GF-D8 (cell line): ENCODE measurements at places on chromosomes 6 and 20.

DNA sequence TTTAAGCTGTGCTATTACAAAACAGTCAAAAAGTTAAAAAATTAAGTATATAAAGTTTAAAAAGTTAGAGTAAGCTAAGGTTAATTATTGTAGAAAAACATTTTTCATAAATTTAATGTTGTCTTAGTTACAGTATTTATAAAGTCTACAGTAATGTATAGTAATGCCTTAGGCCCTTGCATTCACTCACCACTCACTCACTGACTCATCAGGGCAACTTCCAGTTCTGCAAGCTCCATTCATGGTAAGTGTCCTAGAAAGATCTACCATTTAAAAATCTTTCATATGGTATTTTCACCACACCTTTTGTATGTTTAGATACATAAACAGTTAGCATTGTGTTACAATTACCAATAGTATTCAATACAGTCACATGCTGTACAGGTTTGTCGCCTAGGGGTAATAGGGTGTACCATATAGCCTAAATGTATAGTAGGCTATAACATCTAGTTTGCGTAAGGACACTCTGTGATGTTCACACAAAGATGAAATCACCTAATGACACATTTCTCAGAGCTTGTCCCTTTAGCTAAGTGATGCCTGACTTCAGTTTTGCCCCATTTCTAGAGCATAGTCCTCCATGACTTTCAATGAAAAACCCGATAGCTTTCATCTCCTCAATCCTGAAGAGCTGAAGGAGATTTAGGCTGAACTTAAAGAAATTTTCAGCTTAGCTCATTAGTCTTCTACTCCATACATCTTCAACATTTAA lies 14.9 kb upstream of the HLA-DRA start:
- no peak for DNase-seq

GRCh38 chr6:56311533-56312448 lies 64.4 kb upstream of the COL21A1 start:
- no peak for DNase-seq

DNA sequence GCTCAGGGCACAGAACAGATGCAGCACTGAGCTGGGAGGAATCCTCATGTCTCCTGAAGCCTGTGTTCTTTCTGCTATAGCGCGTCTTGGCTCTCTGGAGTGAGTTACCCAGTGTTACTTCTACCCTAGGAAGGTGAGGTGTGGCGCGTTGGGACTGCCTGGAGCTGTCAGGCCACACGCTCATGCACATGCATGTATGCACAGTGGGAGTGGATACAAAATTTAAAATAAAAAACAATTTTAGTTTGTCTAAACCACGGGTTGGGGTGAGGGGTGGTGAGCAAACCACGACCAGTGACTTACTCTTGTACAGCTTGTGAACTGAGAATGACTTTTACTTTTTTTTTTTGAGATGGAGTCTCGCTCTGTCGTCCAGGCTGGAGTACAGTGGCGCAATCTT lies 298.6 kb upstream of the SUPT3H start:
- DNase-seq: no peak

- no peak for DNase-seq
These were observed 507 bp upstream of the RIPPLY2 start for GRCh38 chr6:83852528-83853177.

DNA sequence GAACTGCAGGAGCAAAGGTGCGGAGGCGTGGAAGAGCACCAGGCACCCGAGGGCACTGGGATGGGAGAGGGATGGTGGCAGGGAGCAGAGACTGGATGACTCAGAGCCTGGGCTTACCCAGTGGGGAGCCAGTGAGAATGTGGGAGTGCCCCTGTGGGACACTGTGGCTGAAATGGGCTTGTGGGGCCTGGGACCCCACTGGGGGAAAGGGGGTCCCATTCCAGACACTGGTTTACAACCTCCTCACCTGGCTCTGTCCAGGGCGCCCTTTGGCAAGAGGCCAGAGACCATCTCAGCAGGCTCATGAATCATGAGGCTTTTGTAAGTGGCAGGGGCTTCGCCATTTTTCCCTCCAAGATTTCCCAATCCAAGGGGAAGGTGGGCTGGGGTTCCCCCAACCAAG lies 124.0 kb upstream of the MAFB start:
- no peak for DNase-seq

GRCh38 chr6:98574984-98575383 lies 259.4 kb upstream of the POU3F2 start:
- no peak for DNase-seq

GRCh38 chr20:63908008-63908682 lies 13.2 kb downstream of the DNAJC5 start:
- no peak for DNase-seq

- no peak for DNase-seq
These were observed 14.5 kb downstream of the SOBP start for GRCh38 chr6:107504270-107505026.

- no peak for DNase-seq
These were observed 4.2 kb downstream of the GABRR2 start for GRCh38 chr6:89310929-89311328.

DNA sequence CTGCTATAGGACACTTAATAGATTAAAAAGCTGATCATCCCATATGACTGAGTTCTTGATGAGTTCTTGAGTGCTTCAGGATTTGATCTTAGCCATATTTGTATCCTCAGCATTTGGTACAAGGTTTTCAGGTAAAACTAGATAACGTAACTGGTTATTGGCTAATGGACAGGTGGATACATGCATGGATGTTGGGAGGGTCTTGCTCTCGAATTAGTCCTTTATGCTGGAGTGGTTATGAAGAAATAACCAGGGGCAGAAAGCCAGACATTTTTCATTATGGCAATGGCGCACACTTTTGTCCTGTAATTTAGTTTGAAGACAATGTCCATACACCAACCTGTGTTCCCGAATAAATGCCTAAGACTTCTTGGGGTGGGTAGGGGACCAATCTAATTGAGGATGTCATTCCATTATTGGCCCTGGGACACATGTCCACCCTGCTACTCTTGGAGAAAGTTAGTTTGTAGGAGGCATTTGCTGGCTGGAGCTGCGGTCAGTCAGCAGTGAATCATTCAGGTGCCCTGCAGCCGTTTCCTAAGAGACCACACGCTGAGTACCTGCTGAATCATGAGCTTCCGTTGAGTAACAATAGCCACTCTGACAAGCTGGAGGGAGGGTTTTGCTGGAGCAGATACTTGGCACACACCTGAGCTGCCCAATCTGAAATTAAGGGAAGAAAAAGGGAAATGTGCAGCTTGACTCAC lies 194.4 kb downstream of the FOXA2 start:
- DNase-seq: no peak

DNA sequence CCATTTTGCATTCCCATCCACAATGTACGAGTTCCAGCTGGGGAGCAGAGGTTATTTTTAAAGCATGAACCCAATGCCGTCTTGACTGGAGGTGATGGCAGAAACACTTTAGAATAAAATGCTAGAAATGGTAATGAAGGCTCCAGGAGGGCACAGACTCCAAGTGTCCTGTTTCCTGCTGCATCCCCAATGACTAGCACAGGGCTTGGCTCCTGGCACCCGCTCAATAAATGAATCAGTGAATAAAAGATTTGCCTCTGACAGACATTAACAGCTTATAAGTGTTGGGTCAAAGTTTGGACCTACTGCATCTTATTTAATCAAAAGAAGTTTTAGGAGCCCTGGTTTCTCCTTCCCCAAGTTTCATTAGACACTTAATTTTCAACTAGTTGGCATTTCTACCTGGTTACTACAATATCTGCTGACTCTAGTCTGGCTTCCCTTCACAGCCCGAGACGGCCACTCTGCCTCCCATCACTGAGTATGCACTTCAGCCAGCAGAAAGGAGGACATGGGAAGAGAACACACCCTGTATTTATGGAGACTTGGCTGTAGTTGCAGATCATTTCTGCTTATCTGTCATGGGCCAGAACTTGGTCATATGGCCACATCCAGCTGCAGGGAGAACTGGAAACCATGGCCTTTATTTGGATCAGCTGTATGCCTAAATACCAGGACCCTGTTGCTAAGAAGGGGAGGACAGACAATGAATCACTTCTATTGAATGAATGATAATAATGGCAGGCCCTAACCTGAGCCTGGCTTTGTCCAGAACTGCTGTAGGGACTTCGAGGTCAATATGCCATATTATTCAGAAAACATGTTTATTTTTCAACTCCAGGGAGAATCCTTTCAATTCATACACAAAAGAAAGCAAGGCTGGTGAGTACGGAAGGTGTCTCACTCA lies 63.1 kb downstream of the TTI1 start:
- DNase-seq: no peak

DNA sequence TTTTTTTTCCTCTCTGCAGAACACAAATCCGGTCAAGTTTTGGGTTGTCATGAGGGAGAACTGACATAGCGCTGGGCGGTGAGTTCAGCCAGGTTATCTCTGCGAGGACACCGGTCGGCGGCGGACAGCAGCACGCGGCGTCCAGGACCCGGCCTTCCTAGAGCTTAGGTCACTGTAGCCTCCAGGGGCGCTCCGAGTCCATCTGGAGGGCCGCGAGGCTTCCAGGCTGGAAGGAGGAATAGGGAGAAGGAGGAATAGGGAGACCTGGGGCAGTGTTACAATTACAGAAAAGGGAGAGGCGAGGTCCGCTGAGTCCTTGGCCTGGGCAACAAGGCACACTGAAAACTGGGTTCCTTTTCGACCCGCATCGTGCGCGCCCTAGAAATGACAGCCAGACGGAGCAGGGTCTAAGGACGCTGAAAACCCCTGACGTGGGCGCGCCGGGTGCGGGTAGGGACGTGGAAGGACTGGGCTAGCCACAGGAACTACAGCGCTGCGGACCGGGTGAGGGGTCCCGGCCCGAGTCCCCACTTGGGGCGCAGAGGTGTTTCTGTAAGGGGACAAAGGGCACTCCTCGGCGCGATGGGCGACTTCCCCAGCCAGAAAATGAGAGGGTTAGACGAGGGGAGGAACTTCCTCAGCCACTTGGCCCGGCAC lies 536 bp upstream of the FNDC1 start:
- DNase-seq: no peak

GRCh38 chr6:121216928-121217327 lies 117.4 kb downstream of the TBC1D32 start:
- no peak for DNase-seq

DNA sequence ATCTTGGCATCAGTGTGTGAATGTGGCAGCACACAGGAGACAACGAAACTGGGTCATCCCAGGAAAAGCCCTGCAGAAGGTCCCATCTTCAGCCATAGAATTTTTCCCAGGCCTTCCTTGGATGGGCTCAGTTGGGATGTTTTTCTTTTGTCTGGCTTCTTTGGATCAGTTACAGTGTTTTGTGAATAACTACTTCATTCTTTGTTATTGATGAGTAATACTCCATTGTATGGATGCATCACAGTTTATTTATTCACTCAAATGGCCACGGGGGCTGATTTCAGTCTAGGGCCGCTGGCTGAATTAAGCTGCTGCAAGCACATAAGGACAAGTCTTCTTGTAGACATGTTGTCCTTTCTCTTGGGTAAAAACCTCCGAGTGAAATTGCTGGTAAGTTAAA lies 81.3 kb upstream of the CD93 start:
- DNase-seq: no peak

- no peak for DNase-seq
These were observed 17.5 kb upstream of the IRF4 start for GRCh38 chr6:373773-374724.

GRCh38 chr6:21648475-21649050 lies 55.0 kb downstream of the SOX4 start:
- no peak for DNase-seq

DNA sequence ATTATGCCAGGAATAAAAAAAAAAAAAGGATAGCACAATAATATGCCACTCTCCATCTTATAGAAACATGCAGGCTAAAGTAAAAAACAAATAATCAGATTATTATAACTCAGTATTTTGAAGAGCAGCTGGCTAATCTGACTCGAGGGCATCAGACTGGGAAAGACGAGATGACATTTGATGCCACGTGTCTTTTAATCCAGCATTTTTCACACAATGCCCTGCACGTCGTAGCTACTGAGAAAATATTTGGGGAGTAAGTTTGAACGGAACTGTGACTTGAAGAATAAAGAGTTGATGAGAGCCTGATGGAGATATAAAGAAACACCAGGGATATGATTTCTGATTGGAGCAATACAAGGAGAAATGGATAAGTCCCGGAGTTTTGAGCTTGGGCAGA lies 237.7 kb downstream of the ARID1B start:
- DNase-seq: no peak

GRCh38 chr20:50305636-50306477 lies 115.2 kb downstream of the CEBPB start:
- no peak for DNase-seq

DNA sequence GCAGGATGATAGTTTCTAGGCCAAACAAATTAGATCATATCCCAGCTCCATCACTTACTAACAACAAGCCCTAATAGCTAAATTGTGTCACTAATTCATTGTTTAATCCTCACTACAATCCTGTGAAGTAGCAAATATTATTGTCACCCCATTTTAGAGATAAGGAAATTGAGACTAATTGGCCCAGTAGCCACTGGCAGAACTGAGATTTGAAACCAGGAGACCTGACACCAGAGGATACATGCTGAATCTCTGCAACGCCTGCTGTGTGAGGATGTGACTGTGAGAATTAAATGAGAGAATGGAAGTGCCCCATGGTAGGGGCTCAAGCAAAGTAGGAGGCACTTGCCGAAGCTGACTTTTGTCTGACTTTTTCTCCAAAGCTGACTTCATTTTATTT lies 124.3 kb upstream of the CITED2 start:
- no peak for DNase-seq

- DNase-seq: no peak
These were observed 563.3 kb upstream of the ADGRB3 start for GRCh38 chr6:68071740-68072139.
